ENCODE measurements at places on chromosomes 1 and 21. TPM values are rescaled to one million over a fixed set of nuclear protein-coding genes. Genes with fewer than 3 reads are reported as not detected.

- DNase-seq: peak; percentile 45
These were observed 181.9 kb upstream of the VAMP3 start for GRCh38 chr1:7589080-7589735.

DNA sequence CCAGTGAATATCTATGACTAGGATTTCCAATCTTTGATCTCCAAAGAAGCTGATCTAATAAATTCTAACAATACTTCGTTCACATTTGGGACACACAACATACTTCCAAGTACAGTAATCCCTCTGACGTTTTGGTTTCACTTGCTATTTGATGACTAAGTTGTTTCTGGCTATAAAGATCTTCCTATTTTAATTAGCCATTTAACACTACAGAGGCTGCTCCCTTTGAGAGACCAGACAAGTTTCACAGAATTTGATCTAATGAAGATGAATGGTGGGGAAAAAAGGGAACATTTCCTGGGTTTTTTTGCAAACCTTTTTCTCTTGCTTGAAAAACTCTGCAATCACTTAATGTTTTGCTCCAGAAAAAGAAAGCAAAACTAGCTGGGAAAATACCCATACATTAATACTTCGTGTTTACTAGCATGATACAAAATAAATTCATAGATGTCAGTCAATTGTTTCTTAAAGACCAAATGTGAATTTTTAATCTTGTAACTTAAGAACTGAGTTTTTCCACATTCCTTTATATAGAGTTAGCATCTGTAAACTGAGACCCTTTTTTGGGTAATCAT, 28.0 kb upstream of the GLIS1 start:
- no peak for DNase-seq

GRCh38 chr1:28910379-28911115, 3.8 kb upstream of the EPB41 start:
- no peak for DNase-seq

- DNase-seq: no peak
These were observed 28.8 kb downstream of the MT1HL1 start for GRCh38 chr1:236975461-236975860.

DNA sequence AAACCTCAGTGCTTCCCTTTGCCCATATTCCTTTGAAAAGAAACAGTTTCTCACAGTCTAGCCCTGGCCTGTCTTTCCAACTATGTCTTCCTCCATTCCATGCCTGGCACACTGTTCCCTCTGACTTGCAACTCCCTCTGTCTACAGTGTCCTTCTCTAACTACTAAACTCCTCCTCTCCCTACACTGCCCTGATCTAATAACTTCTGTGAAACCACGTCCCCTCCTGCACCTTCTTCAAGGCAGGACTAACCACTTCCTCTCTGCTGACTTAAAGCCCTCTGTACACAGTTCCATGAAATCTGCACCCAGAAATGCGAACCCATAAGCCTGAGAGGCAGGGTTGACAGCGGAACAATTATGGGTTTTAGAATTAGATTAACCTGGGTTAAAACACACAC, 62.2 kb upstream of the ATP1B1 start:
- no peak for DNase-seq

DNA sequence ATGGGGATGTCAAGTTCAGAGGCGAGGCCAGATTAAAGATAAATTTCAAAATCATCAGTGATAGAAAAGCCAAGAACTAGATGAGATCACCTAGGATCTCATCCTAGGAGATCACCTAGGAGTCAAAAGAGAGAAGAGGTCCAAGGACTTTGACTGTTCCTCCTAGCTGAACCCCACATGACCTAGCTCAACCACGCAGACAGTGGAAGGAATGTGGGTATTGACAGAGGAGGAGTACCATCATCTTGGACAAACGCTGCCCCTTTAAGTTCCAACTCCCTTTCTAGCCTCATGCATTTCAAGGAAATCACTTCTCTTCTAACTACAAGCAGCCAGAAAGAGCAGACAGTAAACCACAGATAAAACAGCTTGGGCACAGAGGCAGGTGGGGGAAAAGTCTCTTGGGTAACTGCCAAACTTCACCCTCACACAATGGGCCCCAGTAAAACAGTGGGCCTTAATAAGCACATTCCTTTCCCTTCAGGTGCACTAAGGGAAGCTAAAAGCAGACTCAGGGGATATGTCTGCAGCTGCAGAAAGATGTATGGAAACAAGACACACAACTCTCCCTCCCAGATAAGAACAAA, 12.5 kb upstream of the FAM76A start:
- no peak for DNase-seq

GRCh38 chr1:27564710-27565649, 39.0 kb downstream of the AHDC1 start:
- no peak for DNase-seq

DNA sequence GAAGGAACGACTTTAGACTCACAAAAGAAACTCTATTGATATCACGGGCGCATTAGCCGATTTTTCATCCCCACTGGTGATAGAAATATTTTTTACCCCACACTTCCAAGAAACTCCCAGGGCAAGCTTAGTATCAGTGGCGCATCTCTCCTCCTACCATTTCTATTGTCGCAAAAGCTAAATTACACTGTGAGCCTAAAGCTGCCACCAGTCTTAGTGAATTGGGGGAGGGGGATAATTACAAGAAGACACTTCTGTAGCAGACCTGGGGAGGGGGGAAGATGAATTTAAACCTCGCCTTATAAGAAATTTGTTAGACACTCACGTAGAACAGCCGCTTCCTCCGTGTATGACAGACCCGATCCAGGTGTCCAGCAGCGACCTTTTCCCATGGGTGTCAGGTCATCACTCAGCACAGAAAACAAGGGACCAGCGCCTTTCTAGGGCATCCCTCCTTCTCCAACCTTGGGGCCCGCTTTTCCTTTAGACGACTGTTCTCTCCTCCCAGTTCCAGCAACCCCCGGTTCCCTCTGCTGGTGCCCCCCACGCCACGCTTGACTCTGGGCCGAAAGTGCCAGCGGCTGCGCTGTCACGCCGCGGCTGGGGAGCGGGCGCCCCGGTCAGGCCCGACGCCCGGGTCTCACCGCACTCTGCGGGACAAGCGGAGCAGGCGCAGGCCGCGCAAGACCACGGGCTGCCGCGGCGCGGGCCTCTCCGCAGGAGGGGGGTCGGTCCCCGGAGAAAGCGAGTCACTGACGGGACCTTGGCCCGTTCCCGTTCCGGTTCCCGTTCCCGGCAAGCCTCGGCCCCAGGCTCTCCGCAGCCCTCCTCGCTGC, 821 bp downstream of the PHC2 start:
- no peak for DNase-seq

DNA sequence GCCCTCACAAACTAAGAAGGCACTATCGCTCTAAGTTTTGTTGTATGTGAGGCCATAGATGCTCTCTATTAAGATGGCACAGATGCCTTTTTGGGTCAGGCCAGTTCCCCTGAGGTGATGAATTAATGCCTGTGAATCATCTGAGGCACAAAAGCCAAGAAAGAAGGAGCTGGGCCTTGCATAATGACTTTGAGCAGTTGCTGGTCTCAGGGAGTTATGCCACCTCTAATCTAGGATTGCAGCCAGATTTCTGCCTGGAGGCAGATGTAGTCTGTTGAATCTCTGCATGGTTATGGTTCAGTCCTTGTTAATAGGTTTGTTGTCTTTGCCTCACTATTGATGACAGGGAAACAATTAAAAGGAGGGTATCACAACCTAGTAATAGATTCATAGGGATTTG, 168.1 kb upstream of the CHRM3 start:
- no peak for DNase-seq

The PRR9 gene
- total RNA-seq: not detected

The TMCO1 gene
- 50.0 TPM for total RNA-seq

Measured in posterior vena cava (tissue), 2 donors.